ENCODE measurements at places on chromosomes 2 and 18.

- no peak for DNase-seq
Measured at GRCh38 chr2:231298091-231298490, 97.4 kb upstream of the B3GNT7 start.

DNA sequence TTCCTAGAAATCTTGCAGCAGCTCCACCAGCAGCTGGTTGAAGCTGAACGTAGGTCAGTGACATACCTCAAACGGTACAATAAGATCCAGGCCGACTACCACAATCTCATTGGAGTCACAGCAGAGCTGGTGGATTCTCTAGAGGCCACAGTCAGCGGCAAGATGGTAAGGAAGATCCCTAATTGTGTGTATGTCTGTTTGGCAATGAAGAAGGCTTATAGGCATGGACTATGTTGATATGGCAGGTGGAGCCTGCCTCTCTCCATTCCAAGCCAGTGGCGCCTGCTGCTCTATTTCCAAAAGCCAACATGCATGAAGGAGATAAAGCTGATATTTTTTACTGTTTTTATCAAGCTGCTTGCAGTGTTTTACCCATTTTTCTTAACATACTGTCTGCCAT lies 36.8 kb downstream of the ARMC9 start:
- no peak for DNase-seq

GRCh38 chr2:8315531-8316165 lies 366.2 kb upstream of the ID2 start:
- DNase-seq: peak; percentile 47

DNA sequence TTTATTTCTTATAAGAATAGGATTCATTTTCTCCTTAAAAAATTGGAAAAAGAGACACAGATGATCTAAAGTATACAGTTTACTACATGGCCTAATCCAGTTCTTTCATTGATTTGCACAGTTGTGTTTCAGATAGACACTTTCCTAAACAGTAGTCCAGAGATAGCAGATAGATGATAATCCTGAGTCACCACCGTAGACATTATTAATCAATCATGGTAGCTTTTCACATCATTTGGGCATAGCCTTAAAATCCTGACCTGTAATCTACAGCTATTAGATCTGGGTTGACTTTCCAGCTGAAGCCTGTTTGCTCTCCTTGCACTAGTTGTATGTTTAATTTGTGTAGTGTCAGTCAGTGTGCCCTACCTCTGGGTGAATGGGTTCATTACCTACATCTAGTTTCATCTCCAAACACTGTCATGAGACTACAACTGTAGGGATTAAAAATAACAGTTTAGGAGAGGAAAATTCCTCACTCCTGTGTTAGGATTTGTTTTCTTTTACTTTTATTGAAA lies 14.1 kb downstream of the C18orf63 start:
- no peak for DNase-seq

GRCh38 chr2:70918016-70918415 lies 17.7 kb upstream of the ATP6V1B1 start:
- DNase-seq: no peak

DNA sequence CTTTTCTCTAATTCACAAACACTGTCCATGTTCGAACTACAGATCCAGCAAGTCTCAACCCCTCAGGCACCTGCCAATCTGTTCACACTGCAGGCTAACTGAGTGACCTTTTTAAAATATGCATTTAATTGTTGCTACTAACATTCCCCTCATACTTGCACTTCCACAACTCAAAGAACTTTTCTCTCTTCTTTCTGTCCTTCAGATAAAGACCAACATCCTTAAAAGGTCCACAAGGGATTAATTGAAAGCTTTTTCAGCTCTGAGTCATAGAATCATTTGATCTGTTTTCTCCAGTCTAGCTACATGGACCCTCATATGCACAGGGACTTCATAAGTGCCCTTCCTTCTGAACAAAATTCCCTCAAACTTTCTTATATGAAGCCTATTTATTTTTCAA lies 1321.2 kb downstream of the DPP10 start:
- DNase-seq: no peak

GRCh38 chr2:38898256-38898655 lies 8.6 kb downstream of the ARHGEF33 start:
- no peak for DNase-seq

DNA sequence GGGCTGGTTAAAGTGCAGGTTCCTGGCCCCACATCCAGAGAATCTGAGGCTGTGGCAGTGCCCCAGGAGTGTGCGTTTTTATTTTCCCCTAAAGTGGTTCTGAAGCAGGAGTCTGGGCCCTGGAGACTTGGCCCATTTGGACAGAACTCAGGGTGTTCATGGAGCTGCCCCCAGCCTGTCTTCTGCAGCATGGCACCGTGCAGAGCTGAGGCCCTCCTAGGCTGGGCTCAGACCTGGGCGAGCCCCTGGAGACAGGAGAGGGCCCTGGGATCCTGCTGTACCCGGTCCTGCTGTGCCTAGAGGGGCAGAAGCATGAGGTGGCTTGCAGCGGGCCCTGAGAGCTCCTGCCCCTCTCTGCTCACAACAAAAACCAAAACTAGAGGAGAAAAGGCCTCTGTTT lies 58.8 kb upstream of the B3GNT7 start:
- DNase-seq: no peak

DNA sequence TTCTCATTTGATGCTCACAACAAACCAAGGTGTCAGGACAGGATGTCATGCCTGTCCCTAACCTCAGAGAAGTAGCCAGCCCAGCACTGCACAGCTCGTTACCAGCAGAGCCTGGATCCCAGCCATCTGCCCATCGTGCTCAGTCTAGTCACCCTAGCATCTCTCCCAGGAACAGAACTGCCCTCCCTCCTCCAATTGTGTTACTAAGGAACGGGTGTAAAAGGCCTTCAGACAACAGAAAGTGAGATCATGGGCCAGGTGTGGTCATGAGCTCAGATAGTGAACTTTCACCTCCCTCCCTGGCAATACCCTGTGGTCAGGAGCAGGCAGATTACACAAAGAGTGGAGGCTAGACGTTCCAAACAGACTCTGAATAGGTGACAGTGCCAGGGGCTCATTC lies 111.8 kb upstream of the PPP1CB start:
- DNase-seq: no peak

Measured in HCT116 (cell line).